Astrocyte (in vitro differentiated cells and primary cell): ENCODE measurements at places on chromosomes 6 and 20. TPM values are rescaled to one million over a fixed set of nuclear protein-coding genes. Genes with fewer than 3 reads are reported as not detected.

- peaks cover 14% of the 10 kb centered on the region for H3K4me1 ChIP-seq
- DNase-seq, result no peak
- H3K27me3 ChIP-seq, result no peaks in the 10 kb centered on the region
- H3K27ac ChIP-seq, result no peak overlapping the region
- no peak overlapping the region for H3K4me3 ChIP-seq
These were observed 26.7 kb downstream of the DIDO1 start for GRCh38 chr20:62899633-62900051.

GRCh38 chr6:147728903-147729302 is 220.4 kb downstream of the SAMD5 start:
- H3K36me3 ChIP-seq, result no peaks in the 10 kb centered on the region
- no peak overlapping the region for H3K27ac ChIP-seq
- no peak overlapping the region for H3K4me3 ChIP-seq
- H3K27me3 ChIP-seq, result no peaks in the 10 kb centered on the region
- no peaks in the 10 kb centered on the region for H3K4me1 ChIP-seq

DNA sequence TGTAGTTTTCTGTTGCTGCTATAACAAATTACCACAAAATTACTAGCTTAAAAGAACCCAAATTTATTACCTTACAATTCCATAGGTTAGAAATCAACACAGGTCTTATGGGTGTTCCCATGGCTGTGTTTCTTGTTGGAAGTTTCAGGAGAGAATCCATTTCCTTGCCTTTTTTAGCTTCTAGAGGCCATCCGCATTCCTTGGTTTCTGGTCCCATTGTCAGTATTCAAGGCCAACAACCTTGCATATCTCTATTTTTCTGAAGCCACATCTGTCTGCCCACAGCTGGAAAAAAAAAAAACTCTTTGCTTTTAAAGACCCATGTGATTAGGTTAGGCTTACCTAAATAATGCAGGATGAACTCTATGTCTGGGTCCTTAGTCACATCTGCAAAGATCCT is 129.7 kb upstream of the SAMD5 start:
- DNase-seq, result no peak
- no peaks in the 10 kb centered on the region for H3K27me3 ChIP-seq
- peaks cover 4% of the 10 kb centered on the region for H3K36me3 ChIP-seq
- no peak overlapping the region for H3K27ac ChIP-seq
- no peaks in the 10 kb centered on the region for H3K4me1 ChIP-seq

GRCh38 chr20:8309634-8310033 is 177.6 kb downstream of the PLCB1 start:
- H3K4me1 ChIP-seq, result no peaks in the 10 kb centered on the region
- no peaks in the 10 kb centered on the region for H3K27me3 ChIP-seq
- H3K4me3 ChIP-seq, result no peak overlapping the region
- H3K27ac ChIP-seq, result no peak overlapping the region
- H3K36me3 ChIP-seq, result no peaks in the 10 kb centered on the region

DNA sequence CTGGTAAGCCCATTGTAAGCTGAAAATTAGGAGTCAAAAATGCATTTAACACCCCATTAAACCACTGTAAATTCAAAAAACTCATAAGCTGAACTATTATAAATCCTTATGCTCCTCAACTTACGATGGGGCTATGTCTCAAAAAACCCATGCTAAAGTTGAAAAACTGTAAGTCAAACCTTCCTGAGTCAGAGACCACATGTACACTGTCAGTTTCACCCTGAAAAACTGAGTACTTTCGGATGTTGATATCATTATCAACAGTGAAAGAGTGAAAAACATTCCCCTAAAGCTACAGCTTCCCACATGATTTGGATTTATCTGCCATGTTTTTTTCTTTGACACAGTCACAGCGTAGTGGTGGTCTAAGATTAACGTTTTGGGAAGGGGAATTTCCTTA is 14.2 kb downstream of the RAB23 start:
- peaks cover 7% of the 10 kb centered on the region for H3K36me3 ChIP-seq
- no peaks in the 10 kb centered on the region for H3K27me3 ChIP-seq
- no peak overlapping the region for H3K27ac ChIP-seq
- H3K4me3 ChIP-seq, result no peak overlapping the region

The CTAGE9 gene
- total RNA-seq, result not detected in 2 replicates

The TBX18 gene
- 12.2 and 12.5 TPM in 2 replicates for total RNA-seq

The DEFB132 gene
- total RNA-seq, result not detected in 2 replicates
